Renal cortex interstitium (tissue), 15 donors: ENCODE measurements at places on chromosomes 6 and 20.

GRCh38 chr6:97450087-97450486 is 167.1 kb upstream of the MMS22L start:
- no peak for DNase-seq

DNA sequence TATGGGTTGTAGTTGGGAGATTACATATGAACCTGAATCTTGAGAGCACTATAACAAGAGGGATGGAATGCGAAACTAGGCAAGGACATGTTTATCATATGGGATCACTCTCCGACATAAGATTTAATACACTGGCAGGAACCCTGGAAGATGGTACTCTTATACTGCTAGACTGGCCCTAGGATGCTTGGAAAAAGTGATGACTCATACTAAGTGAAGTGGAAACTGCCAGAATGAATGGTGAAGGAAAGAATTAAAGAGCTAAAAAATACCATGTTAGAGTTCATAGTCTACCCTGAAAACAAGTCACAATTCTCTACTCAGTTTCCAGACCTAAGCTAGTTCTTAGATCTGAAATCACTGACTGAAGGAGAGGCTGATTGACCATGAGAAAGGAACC is 45.5 kb upstream of the THEMIS start:
- no peak for DNase-seq

- no peak for DNase-seq
These were observed 154.1 kb downstream of the TMEM242 start for GRCh38 chr6:157169226-157169625.

- no peak for DNase-seq
These were observed 703.6 kb upstream of the SLC35B3 start for GRCh38 chr6:9138936-9139335.

DNA sequence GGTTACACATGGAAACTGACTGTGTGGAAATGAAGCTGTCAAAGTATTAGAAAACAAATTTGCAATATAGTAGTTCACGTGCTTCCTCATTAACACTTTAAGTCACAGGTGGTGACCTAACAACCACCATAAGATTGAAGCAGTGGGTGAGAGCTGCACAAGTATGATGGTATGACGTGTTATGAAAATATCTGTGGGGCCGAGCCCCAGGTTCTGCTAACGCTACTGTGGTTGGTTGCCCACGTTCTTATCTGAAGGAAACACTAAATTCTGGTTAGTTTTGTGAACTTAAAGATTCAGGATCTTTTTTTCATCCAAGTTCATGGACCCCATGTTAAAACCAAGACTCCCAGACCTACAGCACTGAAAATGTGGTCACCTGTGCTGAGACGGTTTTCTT is 243.0 kb upstream of the RIN2 start:
- DNase-seq, result no peak

DNA sequence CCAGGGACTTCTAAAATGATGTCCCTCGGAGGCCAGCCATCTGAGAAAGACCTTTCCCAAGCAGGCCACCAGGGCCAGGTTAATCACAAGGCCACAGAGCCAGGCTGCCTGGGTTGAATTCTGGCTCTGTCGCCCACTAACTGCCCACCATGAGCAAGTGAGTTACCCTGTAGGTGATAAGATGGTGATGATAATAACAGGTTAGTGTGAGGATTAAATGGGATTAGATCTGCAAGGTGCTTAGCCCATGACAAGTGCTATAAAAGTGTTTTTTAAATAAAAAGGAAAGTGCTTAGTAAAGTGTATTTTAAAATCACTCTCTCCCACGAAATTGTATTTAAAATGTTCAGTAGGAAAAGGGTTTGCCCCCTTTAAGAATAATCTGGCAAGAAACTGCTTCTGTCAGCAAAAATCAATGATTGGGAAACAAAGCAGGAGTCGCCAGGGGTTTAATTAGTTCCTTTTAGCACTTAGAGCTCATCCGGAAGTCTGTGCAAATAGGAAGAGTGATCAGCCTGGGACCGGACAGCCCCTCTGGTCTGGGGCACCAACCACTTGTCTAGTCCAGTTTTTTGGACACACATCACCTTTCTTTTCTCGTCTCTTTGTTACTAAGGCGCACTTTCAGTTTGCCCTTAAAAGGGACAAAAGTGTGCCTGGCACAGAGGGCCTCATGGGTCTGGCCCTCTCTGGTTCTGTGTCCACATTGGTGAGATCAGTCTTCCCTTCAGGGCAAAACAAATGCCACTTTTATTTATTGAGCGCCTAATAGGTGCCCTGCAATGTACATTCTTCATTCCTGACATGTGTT is 150.4 kb downstream of the GRM4 start:
- DNase-seq, result no peak

GRCh38 chr6:109506314-109506713 is 23.3 kb upstream of the ZBTB24 start:
- DNase-seq, result no peak

GRCh38 chr6:56958481-56958880 is 3.6 kb downstream of the BEND6 start:
- no peak for DNase-seq

DNA sequence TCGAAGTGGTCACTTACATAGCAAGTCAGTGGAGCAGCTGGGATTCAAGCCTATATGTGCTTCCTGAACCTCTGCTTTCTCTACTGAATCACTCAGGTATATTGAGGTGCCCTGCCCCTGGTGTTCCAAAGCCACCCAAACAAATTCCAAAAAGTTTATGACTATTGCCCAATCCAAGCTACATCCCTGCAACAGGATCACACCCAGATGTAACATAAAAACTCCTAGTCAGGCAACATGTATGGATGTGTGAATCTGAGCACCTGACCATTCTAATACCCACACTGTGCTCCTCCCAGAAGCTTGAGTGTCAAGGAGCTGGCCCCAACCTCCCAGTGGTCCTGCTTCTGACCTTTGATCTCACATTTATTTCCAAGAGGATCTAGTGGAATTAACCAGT is 39.5 kb upstream of the SIRPA start:
- no peak for DNase-seq

DNA sequence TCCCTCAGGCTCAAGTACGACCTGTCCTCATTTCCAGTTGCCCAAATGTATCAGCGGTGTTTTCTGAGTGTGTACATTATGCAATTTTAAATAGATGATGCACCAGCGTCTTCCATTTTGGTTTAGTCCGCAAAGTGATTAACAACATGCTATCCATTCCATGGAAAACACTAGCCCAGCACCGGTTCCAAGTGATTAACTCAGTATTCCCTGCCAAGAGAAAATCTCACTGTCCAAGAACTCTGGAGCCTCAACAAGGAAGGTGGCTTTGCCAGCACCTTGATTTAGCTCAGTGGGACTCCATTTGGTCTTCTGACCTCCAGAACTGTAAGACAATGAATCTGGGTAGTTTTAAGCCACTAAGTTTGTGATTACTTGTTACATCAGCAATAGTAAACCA is 107.2 kb downstream of the FOXC1 start:
- DNase-seq, result no peak

- DNase-seq, result no peak
These were observed 26.7 kb upstream of the MBOAT1 start for GRCh38 chr6:20238688-20239587.

GRCh38 chr6:157203764-157204163 is 119.6 kb downstream of the TMEM242 start:
- no peak for DNase-seq

- no peak for DNase-seq
These were observed 28.7 kb downstream of the DNAJC5 start for GRCh38 chr20:63923651-63924050.
